Stimulated activated CD4-positive, alpha-beta T cell treated with anti-CD3 and anti-CD28 coated beads, Interleukin-15, amount 100 ng/mL, for 1 hour (primary cell): ENCODE measurements at places on chromosomes 4 and X.

DNA sequence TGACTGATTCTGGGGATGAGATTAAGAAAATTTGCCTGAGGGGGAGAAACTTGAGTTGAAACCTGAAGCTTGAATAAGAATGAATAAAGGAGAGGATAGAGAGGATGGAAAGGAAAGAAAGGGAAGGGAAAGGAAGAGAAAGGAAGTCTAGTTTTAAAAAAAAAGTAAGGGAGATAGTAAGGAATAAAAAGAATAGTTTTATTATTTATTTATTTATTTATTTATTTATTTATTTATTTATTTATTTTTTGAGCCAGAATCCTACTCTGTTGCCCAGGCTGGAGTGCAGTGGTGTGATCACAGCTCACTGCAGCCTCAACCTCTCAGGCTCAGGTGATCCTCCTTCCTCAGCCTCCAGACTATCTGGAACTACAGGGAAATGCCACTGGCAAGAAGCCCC is 62.0 kb upstream of the NAF1 start:
- DNase-seq: no peak

DNA sequence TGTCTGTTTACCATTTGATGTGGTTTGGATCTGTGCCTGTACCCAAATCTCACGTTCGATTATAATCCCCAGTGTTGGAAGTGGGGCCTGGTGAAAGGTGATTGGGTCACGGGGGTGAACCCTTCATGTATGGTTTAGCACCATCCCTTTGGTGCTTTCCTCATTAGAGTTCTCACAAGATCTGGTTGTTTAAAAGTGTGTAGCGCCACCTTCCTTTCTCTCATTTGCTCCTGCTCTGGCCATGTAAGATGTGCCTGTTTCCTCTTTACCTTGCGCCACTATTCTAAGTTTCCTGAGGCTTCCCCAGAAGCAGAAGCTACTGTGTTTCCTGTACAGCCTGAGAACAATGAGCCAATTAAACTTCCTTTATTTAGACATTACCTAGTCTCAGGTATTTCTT is 610.7 kb upstream of the ADGRL3 start:
- DNase-seq: no peak

DNA sequence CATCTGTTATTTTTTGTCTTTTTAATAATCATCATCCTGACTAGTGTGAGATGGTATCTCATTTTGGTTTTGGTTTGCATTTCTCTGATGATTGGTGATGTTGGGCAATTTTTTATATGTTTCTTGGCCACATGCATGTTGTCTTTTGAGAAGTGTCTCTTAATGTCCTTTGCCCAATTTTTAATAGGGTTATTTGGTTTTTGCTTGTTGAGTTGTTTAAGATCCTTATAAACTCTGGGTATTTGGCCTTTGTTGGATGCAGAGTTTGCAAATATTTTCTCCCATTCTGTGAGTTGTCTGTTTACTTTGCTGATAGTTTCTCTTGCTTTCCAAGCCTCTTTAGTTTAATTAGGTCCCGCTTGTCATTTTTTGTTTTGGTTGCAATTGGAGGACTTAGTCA is 152.1 kb upstream of the MED14 start:
- no peak for DNase-seq

- DNase-seq: no peak
Observed at GRCh38 chrX:150486011-150486410, 82.4 kb upstream of the MTM1 start.

- no peak for DNase-seq
Observed at GRCh38 chrX:10482708-10483107, 137.7 kb downstream of the MID1 start.

GRCh38 chrX:51893931-51894696 is 691 bp downstream of the MAGED1 start:
- DNase-seq: no peak
